ENCODE measurements at places on chromosomes 16 and 17.

DNA sequence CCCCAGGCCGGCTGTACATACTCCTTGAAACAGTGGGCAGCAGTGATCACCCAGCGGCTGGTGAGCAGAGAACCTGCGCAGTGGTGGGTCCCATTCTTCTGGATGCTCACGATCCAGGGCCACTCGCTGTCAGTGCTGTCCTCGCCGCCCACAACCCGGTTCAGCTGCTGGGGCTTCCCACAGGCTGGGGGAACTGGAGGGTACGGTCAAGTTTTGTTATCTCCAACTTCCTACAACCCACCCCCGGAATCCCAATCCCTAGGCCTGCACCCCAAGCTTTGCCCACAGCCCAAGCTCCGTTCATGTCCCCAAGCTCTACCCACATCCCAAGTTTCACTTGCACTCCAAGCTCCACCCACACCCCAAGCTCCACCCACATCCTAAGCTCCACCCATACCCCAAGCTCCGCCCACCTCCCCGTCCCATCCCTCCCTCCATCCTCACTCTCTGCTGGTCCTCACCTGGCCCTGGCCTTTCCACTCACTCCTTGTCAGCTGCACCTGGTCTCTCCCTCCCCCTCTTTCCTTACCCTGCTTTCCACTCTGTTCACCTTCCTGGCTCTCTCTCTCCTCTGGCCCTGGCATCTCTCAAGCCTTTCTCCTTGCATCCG is 1.8 kb downstream of the PRSS22 start:
- no peak for DNase-seq

DNA sequence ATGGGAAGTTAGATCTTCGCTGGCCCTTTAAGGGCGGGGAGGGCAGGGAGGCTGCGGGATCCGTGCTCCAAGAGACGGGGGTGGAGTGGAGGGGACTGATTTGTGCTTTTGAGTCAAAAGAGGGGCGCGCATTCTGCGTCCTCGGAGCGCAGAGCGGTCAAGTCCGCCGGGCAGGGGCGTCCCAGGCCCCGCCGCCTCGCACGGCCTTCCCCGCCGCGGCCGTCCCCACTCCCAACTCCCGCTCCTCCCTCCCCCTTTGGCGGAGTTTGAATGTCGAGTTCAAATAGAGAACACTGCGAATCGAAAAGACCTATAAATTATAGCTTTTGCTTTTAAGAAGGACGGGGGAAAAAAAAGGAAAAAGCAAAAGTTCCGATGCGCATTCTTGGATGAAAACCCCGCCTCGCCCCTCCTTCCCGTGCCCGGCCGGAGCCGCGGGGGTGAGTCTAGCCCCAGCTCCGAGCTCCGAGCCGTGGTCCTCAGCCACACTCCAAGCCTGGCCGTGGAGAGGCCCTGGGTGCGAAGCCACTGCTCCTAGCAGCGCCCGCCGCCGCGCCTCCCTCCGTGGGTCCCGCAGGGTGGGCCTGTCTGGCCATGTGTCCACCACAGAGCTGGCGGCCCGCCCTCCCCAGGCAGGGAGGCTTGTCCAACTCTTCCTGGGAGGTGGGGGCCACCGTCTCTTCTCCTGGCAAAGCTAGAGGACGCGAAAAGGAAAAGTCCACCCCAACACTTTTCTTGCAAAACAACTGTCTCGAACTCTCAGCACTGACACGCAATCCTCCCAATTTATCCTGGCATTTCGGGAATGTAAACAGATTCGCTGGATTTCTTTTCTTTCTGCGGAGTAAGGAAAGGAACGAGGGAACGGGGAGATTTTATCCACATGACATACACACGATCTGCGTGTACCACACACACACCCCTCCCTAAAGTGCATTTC is 3.6 kb downstream of the CBX8 start:
- no peak for DNase-seq

GRCh38 chr17:73544333-73544732 is 99.9 kb downstream of the SDK2 start:
- DNase-seq: no peak

DNA sequence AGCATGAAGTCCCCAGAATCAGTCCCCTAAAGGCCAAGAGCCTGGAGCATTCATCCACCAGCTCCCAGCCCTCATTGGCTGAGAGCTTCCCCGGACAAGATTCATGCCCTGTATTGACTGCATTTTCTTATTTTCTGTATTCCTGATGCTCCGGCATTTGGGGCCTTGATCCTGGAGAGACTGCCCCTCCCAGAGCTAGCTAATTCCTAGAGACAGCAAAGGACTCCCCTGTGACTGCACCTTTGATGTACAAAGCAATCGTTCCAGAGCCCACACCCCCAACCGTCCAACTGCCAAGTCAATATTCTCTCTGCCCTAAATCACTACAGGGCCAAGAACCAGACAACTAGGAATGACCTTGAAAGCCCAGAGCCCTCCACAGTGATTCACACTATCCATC is 93.4 kb upstream of the CDH5 start:
- no peak for DNase-seq

DNA sequence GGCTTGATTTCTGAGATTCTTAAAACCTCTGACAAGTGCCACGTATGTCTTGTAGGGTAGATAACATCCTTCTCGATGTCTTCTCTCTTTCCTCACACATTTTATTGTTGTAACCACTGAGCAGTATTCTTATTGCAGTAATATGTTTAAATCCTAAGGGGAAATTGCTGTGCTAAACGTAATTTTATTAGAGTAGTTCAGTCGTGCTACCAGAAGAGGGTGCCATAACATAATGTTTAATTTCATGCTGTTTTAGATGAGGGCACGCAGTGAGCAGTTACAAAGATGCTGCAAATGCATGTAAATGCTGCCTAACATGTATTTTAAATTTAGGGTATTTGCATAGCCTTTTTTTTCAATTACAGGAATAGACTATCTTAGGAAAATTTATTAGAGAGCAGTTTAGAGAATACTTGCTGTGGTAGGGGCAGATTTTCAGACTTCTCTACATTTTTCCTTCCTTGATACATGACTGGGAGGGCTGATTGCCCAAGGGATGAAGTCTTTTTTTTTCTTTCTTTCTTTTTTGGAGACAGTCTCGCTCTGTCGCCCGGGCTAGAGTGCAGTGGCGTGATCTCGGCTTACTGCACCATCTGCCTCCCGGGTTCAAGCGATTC is 51.7 kb downstream of the GAN start:
- DNase-seq: no peak

- DNase-seq: peak; percentile 46
Measured at GRCh38 chr17:59830007-59830630, 62.6 kb downstream of the TUBD1 start.

GRCh38 chr16:83705856-83706255 is 101.9 kb upstream of the HSBP1 start:
- DNase-seq: no peak

DNA sequence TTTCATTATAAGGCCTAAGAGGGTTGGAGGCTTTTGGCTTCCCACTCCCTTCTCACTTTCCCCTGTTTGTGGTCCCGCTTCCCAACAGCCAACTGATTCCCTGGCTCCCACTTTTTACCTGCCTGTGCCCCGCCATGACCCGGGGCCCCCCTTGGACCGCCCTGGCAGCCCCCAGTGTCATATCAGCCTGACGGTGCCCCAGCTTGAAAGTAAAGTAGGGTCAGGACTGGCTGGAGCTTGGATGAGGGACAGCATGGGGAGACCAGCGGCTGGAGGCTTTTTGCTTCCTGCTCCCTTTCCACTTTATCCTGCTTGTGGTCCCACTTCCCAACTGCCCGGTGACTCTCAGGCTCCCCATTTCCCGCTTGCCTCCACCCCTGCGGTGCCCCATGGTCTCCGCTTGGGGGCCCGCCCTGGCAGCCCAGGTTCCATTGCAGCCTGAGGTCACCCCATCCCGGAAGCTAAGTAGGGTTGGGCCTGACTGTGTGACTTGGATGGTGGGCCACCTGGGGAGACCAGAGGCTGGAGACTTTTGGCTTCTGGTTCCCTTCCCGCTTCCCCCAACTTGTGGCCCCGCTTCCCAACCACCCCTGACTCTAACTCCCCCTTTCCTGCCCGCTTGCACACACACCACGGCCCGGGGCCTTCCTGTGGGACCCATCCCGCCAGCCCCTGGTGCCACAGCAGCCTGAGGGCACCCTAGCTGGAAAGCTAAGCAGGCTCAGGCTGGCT is 2274.7 kb downstream of the TP53TG3F start:
- DNase-seq: no peak

DNA sequence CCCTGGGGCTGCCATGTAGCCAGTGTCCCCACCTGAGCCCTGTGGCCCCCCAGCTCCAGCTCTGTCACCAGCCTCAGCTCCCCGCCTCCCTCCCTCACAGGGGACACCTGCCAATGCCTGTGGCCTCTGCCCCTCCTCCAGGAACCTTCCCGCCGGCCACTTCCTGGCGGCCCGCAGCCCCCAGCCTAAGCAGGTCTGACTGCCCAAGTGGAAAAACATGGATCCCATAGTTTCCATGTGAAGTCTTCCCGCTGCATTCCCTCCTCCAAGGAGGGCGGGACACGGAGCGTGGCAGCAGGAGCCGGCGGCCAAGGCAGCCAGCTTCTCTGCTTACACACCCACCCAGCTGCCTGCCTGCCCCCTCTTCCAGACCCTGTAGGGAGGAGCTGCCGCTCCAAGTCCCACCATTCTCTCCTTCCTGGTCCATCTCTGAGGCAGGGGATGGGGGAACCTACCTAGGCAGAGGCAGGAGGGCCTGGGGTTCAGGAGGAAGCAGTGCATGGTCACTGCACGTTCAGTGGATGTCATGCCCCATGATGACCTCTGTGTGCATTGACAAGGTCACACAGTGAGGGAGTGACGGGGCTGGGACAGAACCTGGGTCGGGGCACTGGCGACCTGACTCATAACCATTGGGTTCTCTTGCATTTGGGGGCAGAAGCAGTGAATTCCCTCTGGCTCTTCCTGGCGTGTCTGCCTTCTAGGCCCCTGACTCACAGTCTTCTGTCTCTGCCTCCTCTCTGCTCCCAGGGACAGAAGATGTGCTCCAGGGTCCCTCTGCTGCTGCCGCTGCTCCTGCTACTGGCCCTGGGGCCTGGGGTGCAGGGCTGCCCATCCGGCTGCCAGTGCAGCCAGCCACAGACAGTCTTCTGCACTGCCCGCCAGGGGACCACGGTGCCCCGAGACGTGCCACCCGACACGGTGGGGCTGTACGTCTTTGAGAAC is 8.7 kb downstream of the VASN start:
- DNase-seq: no peak

- no peak for DNase-seq
Measured at GRCh38 chr16:57146735-57147134, 39.1 kb downstream of the PSME3IP1 start.

DNA sequence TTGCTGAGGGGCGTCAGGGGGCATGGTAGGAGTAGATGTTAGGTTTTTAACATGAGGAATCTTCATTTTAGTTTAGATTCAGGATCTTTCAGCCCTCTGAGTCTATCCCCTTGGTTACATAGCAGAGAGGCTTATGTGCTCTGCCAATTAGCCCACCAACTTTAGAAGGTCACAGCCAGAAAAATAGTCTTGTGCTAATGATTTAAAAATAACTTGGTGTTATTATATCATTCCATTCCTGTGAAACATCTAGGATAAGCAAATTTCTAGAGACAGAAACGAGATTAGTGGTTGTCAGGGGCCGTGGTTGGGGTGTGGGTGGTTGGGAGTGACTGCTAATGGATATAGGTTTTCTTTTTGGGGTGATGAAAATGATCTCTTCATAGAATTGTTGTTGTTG is 183.7 kb downstream of the SNX29 start:
- DNase-seq: no peak

DNA sequence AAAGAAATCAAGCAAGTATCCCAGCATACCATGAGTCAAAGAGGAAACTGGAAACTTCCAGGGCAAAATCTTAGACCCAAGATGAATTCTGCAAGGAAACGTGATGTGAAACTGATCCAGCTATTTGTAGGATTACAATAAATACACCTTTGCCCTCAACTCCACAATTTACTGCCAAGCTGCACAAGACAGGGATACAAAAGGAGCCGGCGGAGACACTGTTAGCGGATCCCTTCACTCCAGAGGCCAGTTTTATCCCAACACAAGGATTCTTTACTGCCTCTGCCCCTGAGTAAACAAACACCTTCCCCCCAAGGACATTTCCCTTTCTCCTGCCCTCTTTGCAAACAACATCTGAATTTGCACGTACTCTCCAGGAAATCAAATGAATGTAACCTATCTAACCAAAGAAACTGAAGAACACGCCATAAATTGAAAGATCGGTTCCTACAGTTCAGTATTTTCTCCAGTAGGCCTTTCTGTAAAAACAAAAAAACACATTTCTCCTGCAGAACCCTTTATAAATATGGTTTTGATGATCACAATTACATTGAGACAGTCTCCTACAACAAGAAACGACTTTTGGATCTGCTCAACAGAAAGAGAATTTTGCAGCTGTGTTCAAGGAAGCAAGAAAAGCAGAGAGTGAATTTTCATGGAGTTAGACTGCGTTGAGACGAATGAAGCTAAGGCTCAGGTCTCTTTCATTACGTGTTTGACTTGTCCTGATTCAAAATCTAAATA is 1.4 kb upstream of the CBX2 start:
- DNase-seq: no peak

GRCh38 chr17:8632061-8632460 is 1.5 kb upstream of the MYH10 start:
- DNase-seq: no peak

DNA sequence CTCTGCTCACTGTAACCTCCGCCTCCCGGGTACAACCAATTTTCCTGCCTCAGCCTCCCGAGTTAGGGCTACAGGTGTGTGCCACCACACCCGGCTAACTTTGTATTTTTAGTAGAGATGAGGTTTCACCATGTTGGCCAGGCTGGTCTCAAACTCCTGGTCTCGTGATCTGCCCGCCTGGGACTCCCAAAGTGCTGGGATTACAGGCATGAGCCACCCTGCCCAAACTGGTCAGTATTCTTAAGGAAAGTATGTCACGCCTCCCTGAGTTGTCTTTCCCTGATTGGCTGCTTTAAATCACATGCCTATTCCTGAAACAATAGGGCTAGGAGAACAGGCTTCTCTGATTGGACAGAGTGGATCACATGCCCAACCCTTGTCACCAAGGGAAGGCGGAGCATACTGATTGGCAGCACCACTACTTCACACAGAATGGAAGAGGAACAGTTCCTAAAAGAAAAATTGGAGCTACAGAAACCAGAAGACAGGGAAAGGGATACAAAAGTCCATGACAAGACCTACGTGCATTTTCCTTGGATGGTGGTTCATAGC is 17.6 kb upstream of the CYB5B start:
- DNase-seq: no peak

DNA sequence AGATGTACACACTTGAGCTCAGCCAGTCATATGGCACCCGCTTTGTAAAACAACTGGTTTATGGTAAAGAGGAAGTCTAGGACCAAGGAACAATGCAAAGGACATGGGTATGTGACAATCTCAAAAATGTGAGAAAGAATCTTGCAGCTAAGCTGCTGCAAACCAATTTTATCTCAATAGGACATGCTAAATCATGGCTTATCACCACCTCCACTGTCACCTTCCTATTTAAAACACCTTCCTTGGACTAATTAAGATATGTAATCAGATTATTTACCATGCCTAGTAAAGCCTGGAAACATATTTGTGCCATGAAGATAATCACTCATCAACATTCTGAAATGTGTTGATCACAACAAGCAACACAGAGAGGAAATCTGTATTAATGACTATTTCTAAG is 622.7 kb downstream of the CDH11 start:
- no peak for DNase-seq

DNA sequence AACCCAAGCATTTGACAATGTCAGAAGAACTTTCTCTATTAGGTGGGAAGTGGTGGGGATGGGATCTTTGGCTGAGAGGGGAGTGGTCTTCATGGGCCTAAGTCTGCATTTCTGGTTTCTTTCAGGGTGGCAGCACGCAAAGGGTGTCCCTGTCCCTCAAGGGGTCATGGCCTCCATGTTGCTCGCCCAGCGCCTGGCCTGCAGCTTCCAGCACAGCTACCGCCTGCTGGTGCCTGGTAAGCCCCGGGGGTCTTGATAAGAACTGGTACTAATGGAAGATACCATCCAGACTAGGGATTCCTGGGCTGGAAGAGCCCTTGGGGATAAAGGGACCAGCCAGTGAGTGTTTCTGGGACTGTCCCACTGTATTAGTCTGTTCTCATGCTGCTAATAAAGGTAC is 61.2 kb downstream of the ABAT start:
- DNase-seq: no peak
